ENCODE measurements at places on chromosomes 13 and 19.

DNA sequence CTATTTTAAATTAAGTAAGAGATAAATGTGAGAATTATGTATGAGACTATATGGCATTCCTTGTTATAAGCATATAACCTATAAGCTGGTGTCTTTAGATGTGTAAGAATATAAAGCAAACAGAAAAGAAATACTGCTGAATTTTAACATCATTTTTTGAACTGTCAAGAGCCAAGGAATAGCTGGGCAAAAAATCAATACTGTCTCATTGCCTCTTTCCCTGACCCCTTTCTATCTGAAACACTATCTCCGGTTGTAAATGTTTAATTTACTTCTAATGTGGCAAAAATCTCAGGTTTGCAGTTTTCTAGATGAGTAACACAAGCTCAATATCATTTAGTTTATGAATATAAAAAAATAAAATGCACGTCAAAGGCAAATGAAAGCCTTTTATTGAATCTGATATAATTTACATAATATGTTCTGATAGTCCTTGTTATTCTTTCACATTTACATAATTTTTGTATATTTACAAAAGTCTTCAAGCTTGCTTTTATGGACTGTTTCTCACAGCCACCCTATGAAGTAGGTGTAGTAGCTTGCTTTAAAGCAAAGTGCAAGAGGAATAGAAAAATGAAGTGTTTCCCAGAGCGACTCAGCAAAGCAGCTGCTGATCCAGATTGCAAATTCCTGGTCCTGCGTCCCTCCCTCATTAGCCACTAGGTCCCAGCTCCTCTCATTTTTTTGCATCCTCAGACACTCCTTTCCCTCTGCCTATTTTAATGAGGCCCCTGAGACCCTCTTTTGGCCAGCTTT, 188.2 kb upstream of the RFC3 start:
- no peak for DNase-seq

GRCh38 chr13:58463841-58464240, 832.3 kb downstream of the PCDH17 start:
- no peak for DNase-seq

DNA sequence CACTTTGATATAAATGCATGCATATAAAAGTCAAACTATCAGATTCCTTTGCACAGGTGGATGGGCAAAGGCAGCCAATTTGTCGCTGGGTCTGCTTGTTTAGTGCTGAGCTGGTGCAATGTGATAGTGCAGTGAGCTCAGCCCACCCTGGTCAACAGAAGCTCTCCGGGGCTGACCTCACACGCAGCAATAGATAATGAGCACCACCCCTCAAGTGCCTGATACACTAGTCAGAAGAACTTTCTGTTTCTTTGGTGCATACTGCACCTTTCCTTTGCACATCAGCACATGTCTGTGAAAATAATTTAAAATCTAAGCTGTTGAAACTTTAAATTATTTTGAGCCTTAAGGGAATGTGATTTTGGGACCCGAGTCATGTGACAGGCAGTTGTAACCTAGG, 20.2 kb downstream of the ATP8A2 start:
- no peak for DNase-seq

DNA sequence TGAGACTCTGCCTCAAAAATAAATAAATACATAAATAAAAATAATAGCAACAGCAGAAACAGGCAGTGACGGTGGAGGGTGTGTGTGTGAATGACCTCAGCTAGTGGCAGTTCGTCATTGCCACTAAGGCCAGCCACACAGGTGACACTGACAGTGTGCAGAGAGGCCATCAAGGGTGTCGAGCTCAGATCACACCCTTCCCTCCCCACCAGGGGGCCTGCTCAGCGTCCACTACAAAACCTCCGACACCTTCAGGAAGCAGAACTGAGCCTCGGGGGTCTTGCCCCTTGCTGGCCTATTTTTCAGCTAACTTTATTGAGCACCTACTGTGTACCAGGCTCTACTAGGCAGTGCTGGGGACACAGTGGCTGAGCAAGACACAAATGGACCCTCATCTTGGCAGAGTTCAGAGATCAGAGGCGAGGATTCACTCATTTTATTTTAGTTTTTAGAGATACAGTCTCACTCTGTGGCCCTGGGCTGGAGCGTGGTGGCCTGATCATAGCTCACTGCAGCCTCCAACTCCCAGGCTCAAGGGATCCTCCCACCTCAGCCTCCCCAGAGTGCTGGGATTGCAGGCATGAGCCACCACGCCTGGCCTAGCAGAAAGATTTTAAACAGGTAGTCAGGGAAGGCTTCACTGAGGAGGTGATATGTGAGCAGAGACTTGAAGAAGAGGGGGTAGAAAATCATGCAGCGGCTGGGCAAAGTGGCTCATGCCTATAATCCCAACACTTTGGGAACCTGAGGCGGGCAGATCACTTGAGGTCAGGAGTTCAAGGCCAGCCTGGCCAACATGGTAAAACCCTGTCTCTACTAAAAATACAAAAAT, 30.3 kb upstream of the SEMA6B start:
- peak; percentile 27 for DNase-seq

DNA sequence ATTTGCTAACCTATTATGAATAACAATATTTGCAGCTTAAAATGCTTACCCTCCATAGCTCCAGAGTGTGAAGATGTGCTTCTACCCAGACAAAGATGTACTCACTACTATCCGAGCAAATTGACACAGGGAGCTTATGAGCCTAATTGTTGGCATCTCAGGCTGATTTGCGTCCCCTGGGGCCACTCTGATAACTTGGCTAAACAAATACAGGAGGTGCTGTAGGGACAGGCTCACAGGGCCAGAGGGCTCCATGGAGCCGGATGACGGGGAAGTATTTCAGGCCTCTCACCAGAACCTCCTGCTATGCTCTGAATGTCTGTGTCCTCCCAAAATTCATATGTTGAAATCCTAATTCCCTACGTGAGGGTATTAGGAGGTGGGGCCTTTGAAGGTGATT, 26.7 kb upstream of the C19orf12 start:
- no peak for DNase-seq

DNA sequence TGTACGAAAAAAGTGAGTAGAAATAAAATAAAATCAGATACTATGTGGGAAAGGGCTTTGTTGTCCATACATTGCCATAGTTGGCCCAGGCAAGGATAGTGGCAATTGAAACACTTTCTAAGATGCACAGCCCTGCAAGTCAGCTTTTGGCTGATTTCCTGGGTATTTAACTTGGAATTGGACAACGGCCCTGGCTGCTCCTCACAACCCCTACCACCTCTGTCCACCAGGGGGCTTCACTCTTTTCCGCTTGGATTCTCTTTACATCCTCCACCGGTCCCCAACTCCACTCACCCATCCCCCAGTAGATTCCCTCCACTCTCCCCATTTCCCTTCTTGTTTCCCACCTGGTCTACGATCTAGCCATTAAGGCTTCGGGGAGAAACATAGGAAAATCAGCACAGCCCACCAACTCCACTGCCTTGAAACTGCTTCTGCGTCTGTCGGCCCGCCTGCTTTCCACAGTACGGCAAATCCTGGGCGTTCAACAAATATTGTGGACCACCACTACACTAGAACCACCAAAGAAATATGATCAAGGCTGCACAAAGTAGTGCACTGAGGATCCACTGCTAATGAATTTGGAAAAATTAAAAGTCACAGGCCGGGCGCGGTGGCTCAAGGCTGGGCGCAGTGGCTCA, 48.6 kb upstream of the GTF3A start:
- DNase-seq: peak; percentile 53

All from activated CD4-positive, alpha-beta memory T cell treated with anti-CD3 and anti-CD28 coated beads, Interleukin-2, amount 10 ng/mL, durations not matched to agents 7 days and 5 days (primary cell).